NCI-H446 treated with DMSO at 0.1 percent for 48 hours (cell line): ENCODE measurements at places on chromosomes 13 and 19.

- DNase-seq = no peak
These were observed 87.6 kb downstream of the IRS2 start for GRCh38 chr13:109698779-109699178.

- no peak for DNase-seq
These were observed 20.5 kb downstream of the DYRK1B start for GRCh38 chr19:39813264-39813993.

GRCh38 chr19:8158411-8159074 is 9.2 kb upstream of the FBN3 start:
- DNase-seq = peak; percentile 35

GRCh38 chr13:91346062-91346461 is 1.4 kb upstream of the MIR17HG start:
- DNase-seq = no peak

GRCh38 chr19:48650974-48651682 is 5.1 kb upstream of the CA11 start:
- no peak for DNase-seq

GRCh38 chr13:49869519-49869918 is 66.6 kb downstream of the SPRYD7 start:
- no peak for DNase-seq

GRCh38 chr13:70042193-70042592 is 65.4 kb upstream of the ATXN8OS start:
- DNase-seq = no peak

DNA sequence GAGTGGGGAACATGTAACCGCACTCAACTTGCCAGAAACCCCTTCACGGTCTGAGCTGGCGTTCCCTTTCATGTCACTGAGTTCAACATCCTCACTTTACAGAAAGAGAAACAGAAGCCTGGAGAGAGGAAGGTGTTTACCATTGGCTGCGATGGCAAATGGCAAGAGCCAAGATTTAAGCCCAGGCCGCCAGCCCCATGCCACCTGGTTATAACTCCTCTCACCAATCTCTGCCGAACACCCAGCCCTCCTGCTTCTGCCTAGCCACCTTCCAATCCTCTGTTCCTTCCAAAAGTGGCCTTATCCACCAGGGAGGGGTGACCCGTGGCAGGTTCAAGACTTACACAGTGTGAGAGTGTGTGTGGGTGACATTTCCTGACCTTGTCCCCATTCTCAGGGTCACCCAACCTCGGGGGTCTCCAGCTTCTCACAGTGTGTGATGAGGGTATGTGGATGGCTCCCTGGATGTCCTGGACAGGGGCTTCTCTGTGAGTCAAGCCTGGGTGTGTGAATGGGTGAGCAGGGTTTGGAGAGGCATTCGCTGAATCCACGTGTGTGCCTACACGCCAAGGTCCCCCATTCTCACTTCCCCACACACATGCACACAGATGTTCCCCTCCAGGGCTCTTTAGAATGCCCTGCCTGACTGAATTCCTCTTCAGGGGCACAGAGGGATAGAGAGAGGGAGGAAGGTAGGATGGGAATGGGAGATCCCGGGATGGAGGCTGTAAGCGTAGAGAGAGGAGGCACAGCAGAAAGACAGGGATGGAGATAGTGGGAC is 1.2 kb downstream of the CADM4 start:
- DNase-seq = no peak

GRCh38 chr13:29543230-29544215 is 52.0 kb downstream of the SLC7A1 start:
- no peak for DNase-seq

DNA sequence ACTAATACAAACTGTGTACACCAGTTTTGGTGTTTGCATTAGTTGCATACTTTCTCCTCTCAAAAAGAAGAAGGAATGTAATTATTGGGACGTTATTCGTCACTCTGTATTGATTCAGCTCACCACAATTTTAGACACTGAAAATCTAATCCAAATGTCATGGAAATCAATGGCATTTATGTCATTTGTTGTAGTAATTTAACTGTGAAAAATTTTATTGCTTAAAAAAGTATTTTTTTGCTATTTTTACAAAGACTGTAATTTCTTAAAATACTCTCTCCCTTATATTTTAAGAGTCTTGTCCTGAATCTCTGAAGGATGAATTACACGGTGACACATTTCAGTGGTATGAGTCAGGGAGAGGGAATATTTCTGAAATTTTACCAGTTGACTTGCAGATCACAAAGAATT is 2117.6 kb downstream of the PCDH9 start:
- no peak for DNase-seq

DNA sequence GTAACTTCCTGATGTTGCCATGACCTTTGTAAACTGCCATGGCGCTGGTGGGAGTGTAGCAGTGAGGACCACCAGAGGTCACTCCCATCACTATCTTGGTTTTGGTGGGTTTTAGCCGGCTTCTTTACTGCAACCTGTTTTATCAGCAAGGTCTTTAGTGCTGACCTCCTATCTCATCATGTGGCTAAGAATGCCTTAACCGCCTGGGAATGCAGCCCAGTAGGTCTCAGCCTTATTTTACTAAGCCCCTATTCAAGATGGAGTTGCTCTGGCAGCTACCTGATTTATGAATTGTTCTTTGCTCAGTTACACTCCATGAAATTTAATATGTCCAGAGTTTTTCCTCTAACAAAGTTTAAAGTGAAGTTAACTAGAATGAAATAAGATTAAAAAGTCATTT is 4.6 kb upstream of the EPS15L1 start:
- DNase-seq = no peak

GRCh38 chr19:29372461-29372860 is 153.3 kb upstream of the VSTM2B start:
- DNase-seq = no peak

DNA sequence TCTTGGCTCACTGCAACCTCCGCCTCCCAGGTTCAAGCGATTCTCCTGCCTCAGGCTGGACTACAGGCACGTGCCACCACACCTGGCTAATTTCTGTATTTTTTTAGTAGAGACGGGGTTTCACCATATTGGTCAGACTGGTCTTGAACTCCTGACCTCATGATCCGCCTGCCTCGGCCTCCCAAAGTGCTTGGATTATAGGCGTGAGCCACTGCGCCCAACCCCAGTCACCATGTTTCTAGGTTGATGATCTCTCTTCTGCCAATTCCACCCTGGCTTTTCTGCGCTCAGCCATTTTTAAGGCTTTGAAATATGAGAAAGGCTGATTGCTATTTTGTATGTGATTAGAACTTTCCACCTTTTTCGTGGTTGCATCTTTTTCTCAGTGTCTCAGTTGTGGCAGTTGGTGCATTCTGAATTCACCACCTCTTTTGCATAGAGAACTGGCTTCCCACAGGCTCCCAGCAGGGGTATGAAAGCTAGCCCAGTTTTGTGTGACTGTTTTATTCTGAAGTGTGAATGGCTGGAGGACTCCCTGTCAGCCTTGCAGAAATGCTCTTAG is 15.5 kb downstream of the CEACAM1 start:
- DNase-seq = no peak

GRCh38 chr13:111388851-111389500 is 68.5 kb downstream of the TEX29 start:
- DNase-seq = no peak

DNA sequence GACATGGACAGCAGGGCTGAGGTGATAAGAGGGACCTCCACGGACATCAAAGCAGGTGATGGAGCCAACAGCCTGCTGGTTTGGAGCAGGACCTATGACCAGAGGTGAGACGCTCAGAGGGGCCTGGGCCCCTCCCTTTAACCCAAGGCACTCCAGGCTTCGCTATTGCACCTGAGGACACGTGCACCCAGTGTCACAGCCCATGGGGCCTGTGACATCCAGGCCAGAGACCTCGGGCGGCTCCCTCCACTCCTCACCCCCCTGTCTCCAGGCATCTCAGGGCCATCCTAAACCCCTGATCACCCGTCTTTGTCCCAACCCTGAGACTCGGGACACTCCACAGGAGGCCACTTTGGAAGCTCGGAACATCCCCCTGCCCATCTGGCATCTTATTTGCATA is 12.9 kb downstream of the ADGRE5 start:
- no peak for DNase-seq

DNA sequence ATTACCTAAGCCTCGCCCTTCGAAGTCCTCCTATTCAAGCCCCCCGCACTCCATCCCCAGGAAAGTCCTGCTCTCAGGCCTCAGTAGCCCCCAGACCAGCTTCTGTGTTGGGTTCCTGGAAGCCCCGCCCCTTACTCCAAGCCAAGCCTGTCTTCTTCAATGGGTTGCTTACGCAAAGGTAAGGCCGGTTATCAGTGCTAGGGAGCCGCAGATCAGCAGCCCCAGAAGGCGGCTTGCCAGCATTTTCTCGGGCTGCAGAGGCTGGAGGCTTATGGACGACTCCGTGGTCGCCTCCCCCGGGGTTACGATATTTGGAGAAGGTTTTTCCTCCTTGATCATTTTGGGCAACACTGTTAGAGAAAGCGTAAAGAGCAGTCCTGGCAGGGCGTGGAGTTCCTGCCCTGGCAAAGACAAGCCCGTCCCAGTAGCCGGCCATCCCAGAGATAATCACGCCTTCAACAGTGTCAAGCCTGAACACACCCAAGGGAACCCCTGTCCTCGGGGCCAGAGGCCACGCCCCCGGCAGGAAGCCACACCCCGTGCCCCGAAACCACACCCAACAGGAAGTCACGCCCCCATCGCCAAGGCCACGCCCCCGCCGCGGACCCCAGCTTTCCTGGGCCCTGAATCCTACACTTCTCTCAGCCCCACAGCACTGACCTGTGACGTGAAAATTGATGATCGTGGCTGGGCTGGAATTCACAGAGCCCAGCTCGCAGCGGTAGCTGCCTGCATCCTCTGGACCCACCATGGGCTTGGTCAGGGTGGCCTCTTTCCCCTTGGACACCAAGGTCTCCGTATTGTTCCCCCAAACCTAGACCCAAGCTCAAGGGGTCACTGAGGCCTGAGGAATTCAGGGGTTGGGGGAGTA is 954 bp upstream of the RASIP1 start:
- no peak for DNase-seq

DNA sequence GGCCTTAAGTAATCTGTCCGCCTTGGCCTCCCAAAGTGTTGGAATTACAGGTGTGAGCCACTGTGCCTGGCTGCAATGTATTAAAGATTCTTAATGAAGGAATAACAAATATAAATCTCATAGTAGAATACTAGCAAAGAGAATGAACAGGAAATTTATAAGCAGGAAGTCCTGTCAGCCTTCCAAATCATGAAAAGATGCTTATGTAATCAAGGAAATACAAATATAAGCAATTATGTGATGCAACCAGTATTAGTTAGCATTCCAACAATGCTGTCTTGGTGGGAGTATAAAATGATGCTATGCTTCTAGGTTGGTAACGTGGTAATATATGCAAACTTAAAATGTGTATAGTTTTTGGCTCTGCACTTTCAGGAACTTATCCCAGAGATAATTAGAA is 133.8 kb downstream of the PDS5B start:
- DNase-seq = no peak

GRCh38 chr19:4537953-4538600 is 1.8 kb downstream of the LRG1 start:
- no peak for DNase-seq

- no peak for DNase-seq
These were observed 12.5 kb downstream of the FEM1A start for GRCh38 chr19:4803736-4804695.

- no peak for DNase-seq
These were observed 991 bp downstream of the OBI1 start for GRCh38 chr13:78657699-78658629.

- DNase-seq = no peak
These were observed 154.8 kb upstream of the IRS2 start for GRCh38 chr13:109941221-109941620.

DNA sequence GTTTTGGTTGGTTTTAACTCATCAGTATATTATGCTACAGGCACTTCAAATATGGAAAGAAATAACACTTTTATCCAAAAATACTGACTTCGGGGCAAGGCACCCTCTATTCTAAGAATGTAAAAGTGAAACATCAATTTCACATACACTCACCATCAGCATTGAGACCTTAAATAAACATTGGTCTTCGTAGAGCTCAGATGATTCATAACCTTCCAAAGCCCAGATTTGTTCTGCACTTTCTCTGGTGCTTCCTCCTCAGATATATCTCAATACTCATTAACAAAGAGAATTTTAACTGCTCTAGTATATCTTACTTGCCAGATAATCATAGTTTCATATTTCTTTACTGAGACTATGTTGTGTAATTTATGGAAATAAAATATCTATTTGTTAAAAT is 794.3 kb downstream of the LIG4 start:
- no peak for DNase-seq

DNA sequence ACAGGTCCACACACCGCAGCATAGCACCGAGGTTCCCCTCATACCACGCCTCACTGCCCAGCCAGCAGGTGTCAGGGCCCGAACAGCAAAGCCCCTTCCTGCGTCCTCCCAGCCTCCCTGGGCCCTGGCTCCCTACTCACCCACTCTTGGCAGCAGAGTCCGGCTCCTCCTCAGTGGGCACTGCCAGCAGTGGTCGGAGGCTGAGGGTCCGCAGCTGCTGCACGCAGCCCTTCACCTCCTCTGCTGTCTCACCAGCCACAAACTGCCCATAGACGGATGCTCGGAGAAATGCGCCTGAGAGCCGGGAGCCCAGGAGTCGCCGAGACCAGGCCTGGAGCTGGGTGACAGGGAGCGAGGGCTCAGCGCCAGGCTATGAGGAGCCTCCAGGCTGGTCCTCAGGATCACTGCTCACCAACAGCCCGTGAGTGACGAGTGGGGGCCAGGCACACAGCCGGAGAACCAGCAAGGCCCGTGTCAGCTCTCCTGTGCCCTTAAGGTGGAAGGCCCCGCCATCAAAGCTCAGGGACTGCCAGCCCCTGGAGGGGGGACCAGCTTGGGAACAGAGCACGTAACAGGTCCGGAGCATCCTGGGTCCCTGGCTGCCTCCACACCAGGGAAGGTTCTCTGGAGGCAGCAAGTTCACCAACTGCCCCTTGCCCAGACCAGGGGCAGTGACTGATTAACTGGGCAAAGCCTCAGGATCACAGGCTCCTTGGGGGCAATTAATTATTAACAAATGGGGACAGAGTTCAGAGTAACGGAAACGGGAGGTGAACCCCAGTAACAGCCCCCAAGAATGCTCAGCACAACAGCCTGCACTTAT is at the start of gene PRODH2:
PRODH2 (minus strand) TSS at position 626 of the 823 bp plus-strand sequence; CDS start at position 586, 40 bp downstream.
- no peak for DNase-seq

- no peak for DNase-seq
These were observed 5.7 kb upstream of the NUP58 start for GRCh38 chr13:25295701-25296100.

DNA sequence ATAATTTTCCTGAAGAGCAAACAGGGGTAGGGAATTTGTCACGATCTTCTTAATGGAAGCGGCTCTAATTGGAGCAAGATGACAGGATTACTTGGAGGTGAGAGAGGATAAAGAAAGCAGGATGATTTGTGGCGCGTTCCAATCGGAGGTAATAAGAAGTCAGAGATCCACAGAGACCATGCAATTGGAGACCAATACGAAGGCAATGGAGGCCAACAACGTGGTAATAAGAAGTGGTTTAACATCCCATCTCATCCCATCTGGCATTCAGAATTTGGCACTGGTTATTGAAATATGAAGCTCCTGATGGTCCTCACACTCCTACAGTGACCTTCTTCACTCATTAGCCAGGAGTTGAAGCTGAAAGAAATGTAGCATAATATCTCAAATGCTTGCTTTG is 130.6 kb downstream of the DLEU7 start:
- DNase-seq = peak; percentile 90

GRCh38 chr19:41939861-41940730 is 11.8 kb upstream of the ERFL start:
- DNase-seq = no peak
